Breast epithelium (tissue), 4 donors: ENCODE measurements at places on chromosomes 2 and 18. TPM values are rescaled to one million over a fixed set of nuclear protein-coding genes. Genes with fewer than 3 reads are reported as not detected.

The GTF2A1L gene
- 0.29 TPM for total RNA-seq

The UPP2 gene
- total RNA-seq, result not detected

The PRSS56 gene
- not detected for total RNA-seq

GRCh38 chr18:65934874-65935273, 184.1 kb downstream of the CDH7 start:
- H3K4me1 ChIP-seq, result no peaks in the 10 kb centered on the region
- no peak for DNase-seq
- no peaks in the 10 kb centered on the region for H3K27me3 ChIP-seq
- H3K4me3 ChIP-seq, result no peak overlapping the region
- H3K36me3 ChIP-seq, result no peaks in the 10 kb centered on the region
